ENCODE measurements at places on chromosomes 13 and 19.

DNA sequence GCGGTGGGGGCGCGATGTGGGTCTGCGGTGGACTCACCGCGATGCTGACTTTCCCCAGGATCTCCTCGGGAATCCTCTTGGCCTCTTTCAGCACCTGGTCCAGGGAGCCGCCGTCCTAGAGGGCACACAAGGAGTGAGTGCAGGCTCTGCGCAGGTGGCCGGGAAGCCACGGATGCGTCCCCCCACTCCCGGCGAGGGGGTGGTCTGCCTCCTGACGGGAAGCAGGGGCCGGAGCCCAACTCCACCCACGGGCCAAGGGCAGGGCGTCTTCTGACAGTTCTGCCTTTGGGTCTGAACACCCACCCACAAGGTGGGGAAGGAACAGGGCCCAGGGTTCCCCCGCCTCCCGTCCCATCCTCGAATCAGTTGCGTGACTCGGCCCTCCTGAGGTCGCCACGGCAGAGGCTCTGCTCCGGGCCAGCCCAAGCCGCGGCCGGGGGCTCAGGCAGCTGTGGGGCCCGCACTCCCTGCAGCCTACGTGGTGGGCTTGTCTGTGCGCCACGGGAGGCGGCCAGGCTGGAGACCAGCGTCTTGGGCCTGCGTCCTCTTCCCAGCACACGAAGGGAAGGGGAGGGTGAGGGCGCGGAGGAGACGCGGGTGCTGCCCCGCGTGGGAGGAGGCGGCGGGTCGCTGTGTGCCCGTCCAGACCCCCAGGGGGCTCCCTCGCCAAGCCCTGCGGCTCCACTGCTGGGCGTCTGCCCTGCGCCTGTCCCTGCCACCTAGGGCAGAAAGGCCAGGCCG, 21.4 kb downstream of the MAP2K2 start:
- DNase-seq, result no peak

- DNase-seq, result no peak
Measured at GRCh38 chr13:45340422-45341033, 455 bp downstream of the TPT1 start.

DNA sequence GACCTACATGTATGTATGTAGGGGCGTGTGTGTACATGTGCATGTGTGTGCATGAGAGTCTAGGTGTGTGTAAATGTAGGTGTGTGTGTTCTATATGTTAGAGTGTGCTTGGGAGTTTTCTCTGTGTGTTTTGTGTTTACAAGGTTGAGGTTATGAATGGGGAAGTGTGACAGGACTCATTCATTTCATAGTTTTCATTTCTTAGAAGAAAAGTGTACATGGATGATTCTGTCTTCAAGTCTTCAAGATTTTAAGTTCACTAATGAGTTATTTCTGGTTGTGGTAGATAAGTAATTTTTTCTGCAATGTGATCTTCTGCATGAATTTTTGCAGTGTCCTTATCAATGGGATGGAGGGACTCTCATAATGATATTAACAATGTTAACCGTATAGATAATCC, 118.2 kb upstream of the SLC10A2 start:
- no peak for DNase-seq

DNA sequence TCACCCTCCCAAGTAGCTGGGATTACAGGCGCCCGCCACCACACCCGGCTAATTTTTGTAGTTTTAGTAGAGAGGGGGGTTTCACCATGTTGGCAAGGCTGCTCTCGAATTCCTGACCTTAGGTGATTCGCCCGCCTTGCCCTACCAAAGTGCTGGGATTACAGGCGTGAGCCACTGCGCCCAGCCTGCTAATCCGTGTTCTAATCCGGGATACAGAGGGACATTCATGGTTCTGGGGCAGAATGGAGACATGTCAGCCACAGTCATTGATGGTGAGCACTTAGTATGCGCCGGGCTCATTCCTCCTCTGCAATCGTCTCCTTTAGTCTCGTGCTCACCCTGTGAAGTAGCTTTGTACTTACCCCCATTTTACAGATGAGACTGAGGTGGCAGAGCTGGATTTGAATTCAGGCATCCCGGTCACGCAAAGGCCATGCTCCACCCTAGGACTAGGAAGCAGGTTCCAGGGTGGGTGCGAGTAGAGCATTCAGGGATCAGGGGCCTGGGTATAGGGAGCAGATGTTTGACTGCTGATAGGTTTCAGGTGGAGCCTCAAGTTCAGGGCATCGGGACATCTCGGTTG, 8.2 kb downstream of the RRAS start:
- DNase-seq, result no peak

GRCh38 chr13:46341112-46341711, 45.8 kb downstream of the RUBCNL start:
- no peak for DNase-seq

- DNase-seq, result no peak
Measured at GRCh38 chr19:20067943-20068342, 9.9 kb upstream of the ZNF90 start.

- DNase-seq, result no peak
Measured at GRCh38 chr19:16778796-16779411, 50.3 kb upstream of the SIN3B start.

GRCh38 chr19:19900729-19901444, at the start of gene ZNF93:
Gene ZNF93, plus strand, starts transcription at chr19:19900946. Its CDS starts 143 bp downstream, at chr19:19901089.
- DNase-seq, result peak; percentile 89

DNA sequence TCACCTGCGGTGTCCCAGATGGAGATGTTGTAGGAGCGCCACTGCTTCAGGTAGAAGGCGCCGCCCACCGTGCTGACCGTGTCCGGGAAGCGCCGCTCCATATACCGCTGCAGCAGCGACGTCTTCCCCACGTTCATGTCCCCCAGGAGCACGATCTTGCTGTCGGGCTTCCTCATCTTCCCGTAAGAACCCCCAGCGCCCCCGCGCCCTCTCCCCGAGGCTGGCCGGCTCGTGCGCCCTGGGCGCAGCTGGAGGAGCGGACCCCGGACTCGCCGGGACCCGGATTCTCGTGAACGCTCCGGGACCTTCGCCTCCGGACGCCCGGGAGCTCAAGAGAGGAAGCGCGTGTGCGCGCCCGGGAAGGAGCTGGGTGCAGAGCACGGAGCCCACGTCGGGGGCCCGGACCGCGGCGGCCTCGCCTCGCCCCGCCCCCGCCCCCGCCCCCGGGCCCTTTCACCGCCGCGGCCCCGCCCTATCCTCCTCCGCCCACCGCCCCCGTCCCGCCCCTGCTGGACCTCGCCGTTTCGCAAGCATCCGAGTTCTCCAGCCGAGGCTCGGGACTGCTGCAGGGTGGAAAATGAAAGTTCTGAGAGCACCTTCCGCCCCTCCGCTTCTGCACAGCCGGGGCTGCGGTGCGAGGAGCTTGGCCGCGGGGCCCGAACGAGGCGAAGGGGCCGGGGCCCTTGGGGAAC, at the start of gene RAB20:
TSS of gene RAB20 (minus strand) at position 379 of the 692 bp plus-strand sequence. CDS start at position 176, 203 bp downstream.
- DNase-seq, result no peak

DNA sequence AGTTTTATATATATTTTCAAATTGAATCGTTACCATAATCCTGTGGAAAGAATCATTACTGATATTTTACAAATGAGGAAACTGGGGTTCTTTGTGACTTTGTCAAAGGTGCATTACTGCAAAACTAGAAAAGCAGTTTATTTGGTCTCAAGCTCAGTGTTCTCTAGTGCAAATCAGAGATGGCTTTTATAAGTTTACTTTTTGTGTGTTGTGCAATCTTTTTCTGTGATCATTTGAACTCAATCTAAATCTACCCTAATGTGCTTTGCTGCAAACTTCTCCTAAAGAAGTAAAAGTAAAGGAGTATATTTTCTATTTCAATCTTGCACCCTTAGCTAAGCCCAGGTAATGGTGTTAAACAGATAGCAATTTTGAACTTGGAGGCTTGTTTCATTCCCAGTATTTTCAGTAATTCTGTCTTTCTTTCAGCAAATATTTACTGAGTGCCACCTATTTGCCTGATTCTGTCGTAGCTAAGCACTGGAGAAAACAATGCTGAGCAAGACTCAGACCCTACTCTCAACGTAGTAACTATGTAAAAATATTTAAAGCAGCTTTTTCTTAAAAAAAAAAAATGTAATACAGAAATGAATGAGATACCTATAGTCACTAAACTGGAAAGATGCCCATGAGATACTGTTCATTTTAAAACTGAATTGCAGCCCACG, 124.0 kb downstream of the TDRD3 start:
- DNase-seq, result no peak
